ENCODE measurements at places on chromosomes 13 and 19. TPM values are rescaled to one million over a fixed set of nuclear protein-coding genes. Genes with fewer than 3 reads are reported as not detected.

Gene GEMIN7
- 40.9 TPM for polyA plus RNA-seq

Gene PCDH8
- polyA plus RNA-seq = 0.04 TPM

Gene IGSF23
- polyA plus RNA-seq = 0.23 TPM

Gene KIR3DL1
- polyA plus RNA-seq = not detected

Gene PSG1
- not detected for polyA plus RNA-seq

Gene CEACAM3
- polyA plus RNA-seq = 0.05 TPM

Gene IGFL4
- not detected for polyA plus RNA-seq

Gene LILRA1
- 0.13 TPM for polyA plus RNA-seq

Gene CDC42EP5
- 4.1 TPM for polyA plus RNA-seq

Gene CPT1C
- 0.34 TPM for polyA plus RNA-seq

Measured in psoas muscle (tissue), 8 donors.